ENCODE measurements at places on chromosomes 3 and 15.

GRCh38 chr15:66944121-66944520 is 121.3 kb upstream of the SMAD3 start:
- no peak for DNase-seq

DNA sequence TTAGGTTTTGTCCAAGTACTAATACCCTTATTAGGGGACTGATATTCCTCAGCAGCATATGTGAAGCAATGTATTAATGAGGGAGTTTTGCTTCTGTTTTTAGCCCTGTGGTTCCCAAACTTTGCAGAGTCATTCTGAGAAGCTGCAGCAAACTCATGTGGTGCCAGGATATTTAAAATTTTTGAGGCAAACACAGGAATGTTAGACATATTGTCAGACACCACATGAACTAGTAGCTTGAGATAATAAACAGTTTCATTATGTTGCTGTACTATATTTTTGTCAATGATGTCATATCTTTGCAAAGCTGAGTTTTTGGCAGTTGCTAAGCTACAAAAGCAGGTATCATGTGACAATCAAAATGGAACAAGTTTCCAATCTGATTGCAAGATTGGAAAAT is 36.6 kb downstream of the ATP6V1A start:
- DNase-seq: no peak

DNA sequence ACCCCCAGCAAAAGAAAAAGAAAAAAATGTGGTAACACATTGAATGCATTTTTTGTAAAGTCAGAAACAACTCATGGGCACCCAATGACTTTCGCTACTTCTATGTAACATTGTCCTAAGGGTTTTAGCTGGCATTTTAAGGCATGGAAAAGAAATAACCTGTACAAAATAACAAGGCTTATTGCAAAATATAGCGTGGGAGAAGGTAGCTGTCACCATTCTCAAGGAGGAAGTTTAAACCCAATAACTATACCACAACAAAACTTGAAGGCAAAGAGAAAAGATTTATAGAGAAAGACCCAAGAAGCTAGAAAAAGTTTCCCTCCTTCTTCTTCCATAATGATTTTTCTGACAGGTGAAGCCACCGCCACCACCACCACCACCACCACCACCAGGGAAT is 55.7 kb upstream of the ACP3 start:
- DNase-seq: no peak

GRCh38 chr3:4520033-4520816 is 27.1 kb downstream of the ITPR1 start:
- DNase-seq: no peak

- no peak for DNase-seq
Measured at GRCh38 chr3:111595232-111595631, at the start of gene ZBED2. Gene ZBED2, minus strand, starts transcription at chr3:111595346. Its CDS starts 1,145 bp downstream, at chr3:111594201.

- no peak for DNase-seq
Measured at GRCh38 chr3:122992676-122993075, 34.9 kb downstream of the SEMA5B start.

DNA sequence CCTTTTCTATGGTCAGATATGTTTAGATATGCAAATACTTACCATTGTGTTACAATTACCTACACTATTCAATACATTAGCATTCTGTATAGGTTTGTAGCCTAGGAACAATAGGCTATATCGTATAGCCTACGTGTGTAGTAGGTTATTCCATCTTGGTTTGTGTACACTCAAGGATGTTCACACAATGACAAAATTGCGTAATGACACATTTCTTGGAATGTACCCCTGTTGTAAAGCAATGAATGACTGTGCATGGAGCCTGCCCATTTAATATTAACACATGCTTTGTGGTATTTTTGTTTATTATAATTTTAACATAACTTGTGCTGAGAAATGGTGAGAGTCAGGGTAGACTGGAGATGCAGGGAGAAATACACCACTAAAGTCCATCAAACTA is 154.9 kb downstream of the LEKR1 start:
- no peak for DNase-seq

GRCh38 chr3:50112462-50112861 is 23.7 kb downstream of the RBM5 start:
- DNase-seq: no peak

- no peak for DNase-seq
Measured at GRCh38 chr15:73897441-73898261, 24.3 kb downstream of the TBC1D21 start.

- DNase-seq: no peak
Measured at GRCh38 chr15:69469467-69470201, 17.0 kb downstream of the RPLP1 start.

DNA sequence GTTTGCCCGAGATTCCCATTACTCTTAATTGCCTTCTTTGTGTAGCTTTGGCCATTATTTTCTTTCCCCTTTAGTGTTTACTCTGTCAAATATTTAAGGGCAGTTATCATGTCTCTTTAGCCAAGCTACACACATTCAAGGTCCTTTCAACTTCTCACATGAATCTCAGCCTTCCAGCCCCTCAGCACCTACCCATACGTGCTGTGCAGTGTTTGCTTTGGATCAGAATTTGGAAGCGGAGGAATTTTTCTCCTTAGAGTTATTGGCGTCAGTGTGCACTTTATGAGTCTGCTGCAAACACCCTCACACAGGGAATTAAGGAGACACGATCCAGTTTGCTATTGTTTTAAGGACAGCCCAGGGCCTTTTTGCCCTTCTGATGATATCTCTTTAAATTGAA is 231.6 kb downstream of the CACNA2D3 start:
- DNase-seq: no peak

- DNase-seq: no peak
Measured at GRCh38 chr3:169657351-169658124, 6.0 kb downstream of the MECOM start.

DNA sequence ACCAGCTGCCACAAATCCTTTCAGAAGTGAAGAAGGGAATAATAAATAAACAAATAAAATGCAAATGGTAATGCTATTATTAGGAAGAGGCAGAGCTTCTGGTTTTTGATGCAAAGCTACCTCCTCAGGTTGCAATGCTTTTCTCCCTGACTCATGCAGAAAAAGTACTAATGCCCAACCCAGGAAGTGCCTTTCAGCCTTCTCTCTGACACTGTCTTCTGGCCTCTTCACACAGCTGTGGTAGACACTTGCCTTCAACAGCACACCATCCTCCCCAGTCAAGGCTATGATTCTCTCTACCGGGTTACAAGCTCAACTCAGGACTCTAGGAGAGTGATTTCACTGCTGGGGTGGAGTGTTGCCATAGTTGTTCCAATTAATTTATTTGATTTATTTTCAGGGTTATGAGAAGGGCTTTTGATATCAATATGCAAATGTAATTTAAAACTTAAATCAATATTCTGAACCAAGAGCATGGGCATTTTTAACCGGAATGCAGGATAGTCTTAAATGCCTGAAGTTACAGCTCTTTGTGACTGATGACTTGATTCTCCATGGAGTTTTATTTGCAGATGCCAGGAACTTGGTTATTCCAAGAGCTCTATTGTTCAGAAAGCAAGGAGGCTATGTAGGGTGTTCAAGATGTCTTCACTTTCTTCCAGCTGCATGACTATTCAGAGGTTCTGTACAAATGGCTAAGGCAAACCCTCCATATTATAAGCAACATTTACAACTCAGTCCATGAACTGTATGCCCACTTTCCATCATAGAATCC is 27.1 kb upstream of the GALNT15 start:
- no peak for DNase-seq

DNA sequence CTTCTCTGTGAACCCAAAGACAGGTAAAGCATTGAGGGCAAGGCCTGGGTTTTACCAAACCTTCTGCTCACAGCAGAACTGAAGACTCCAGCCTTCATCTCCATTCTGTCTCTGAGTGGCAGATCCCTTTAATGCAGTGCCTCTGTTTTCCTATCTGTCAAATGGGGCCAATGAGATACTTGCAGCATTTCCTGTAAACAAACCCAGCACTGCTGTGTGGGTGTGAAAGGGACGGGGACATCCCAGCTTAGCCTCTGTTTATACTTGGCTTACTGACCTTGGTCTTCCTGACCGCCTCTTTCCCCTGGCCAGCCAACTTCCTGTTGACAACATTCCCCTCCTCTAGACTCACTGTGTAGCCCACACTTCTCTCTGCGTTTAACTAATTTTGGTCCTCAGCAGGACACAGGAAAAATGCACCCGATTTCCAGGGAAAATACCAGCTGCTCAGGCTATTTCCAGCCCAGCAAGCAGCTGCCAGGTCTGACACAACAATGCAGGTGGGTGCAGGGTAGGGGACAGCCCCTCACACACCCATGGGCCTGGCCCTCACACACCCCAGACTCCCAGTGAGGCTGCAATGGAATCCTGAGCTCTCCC is 105.9 kb upstream of the HERC1 start:
- no peak for DNase-seq

DNA sequence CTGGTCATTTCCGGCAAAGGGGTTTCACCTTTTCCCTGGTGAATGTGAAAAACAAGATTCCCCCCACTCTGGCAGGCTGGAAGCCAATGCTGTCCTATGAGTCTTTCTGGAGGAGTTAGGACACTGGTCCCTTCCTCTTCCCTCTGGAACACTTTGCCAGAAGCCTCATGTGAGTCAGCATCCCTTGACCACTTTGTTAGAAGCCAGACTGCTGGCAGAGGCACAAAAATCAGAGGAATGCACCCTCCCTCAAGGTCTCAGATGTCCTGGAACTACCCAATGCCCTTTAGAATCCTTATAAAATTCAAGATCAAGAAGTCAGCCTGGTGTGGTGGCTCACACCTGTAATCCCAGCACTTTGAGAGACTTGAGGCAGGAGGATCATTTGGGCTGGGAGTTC is 26.6 kb downstream of the ITGB5 start:
- DNase-seq: no peak

DNA sequence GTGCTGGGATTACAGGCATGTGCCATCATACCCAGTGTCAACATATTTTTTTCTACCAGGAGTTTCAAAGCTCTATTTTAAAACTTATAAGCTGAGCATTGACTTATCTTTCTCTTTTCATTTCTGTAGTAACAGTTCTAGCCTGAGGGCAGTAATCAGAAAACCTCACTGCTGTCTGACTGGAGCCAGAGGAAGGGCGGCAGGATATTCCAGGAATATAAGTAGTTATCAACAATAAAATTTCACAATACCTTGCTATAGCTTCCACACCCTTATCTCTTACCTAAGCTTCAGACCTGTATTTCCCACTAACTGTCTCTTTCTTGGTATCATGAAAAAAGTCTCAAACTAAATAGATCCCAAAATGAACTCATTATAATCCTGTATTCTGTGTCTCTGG is 5.1 kb upstream of the NEDD4 start:
- no peak for DNase-seq

DNA sequence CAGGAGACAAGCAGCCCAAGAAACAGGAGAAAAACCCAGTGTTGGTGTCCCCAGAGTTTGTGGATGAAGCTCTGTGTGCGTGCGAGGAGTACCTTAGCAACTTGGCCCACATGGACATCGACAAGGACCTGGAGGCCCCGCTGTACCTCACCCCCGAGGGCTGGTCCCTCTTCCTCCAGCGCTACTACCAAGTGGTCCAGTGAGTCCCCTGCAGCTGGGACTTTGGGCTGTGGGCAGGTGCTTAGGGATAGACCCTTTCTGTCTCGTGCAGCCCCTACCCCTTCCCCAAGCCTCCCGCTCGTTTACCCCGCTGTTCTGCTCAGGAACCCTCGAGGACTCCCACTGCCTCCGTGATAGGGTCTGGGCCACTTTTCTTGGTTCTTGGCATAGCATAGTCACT is 10.5 kb downstream of the TTLL3 start:
- DNase-seq: no peak

DNA sequence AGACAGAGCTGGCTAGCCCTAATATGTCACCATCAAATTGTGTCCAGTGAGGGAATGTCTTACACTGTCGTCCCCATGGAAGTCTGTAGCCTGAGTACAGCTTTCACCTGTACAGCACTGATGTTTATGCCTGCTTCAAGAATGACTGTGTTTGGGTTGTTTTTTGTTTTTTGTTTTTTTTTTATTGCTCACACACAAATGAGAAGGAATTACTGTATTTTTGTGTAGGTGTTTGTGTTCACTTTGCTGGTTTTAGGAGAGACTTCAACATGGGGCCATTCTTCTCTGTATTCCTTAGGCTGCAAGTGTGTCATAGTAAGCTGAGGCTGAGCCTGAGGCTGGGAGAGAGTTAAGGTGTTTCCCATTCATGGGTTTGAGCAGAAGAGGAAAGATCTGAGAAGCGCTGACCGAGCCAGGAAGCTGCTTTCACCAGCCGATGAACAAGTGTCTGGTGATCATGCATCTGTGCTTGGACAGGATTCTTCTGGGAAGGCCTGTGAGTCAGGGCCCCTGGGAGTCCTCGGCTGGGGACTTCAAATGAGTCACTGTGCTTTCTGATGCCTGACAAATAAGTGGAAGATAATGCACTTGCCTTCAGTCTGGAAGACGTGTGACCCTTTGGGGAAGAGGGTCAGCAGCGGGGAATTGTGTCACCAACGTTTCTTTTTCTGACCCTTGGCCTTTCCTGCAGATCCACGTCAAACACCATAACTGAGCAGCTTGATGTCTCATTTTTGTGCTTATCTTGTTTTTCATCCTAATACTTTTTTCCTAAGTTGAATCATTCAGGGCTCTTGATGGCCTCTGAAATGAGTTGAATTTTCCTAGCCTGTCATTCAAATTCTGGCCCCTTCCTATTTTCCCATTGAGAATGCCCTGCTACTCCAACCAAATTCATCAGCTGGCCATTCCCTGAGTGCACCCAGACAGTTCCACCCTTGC is 36.7 kb upstream of the ZBTB38 start:
- DNase-seq: no peak

DNA sequence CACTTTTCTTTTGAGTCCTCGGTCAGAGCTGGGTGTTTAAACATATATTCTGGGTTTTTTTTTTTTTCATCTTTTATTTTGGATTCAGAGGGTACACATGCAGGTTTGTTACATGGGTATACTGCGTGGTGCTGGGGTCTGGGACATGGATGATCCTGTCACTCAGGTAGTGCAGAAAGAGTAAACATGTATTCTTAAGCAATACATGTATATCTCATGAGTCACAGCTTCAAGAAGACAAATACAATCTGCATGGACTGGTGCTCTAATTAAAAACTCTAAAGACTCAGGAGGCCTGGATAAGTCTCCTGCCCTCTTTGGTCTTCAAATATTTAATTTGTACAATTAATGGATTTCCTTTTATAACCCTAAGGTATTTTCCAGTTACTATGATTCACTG is 50.6 kb upstream of the PHLDB2 start:
- DNase-seq: no peak

GRCh38 chr3:51680663-51681230 is 9.7 kb downstream of the TEX264 start:
- DNase-seq: no peak

Data from anterior cingulate cortex (tissue), 58 donors.